ENCODE measurements at places on chromosomes 3 and 15.

DNA sequence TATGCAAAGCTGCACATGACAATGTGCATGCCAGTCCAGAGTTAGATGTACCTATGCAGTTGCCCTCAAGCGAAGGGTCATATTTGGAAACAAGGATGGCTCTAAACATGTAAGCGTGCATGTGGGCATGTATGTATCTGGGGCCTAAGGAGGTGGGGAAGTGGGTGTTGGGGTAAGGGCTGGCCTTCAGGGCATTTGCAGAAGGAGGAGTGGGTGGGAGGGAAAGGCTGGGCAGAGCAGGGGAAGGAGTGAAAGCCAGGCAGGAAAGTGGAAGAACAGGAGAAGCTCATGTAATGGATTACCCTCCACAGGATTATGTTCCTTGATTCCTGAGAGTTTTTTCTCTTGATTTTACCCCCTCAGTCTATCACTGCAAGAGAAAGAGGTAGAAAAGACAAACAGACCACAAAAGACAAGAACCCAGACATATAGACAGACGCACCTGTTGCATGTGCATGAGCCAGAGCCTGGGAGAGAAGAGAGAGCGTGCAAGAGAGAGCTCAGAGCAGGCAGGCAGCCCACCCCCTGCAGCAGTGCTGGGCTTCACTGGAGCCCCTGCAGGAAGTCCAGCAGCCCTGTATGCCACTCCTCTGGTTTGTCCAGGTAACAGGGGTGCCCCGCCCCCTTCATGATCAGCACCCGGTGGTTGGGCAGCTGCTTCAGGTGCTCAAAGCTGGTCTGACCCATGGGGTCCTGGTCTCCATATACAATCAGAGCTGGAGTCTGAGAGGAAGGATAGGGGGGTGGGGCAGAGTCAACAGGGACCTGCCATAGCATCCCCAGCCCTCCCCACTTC lies 1.8 kb upstream of the PCBP4 start:
- no peak for DNase-seq

DNA sequence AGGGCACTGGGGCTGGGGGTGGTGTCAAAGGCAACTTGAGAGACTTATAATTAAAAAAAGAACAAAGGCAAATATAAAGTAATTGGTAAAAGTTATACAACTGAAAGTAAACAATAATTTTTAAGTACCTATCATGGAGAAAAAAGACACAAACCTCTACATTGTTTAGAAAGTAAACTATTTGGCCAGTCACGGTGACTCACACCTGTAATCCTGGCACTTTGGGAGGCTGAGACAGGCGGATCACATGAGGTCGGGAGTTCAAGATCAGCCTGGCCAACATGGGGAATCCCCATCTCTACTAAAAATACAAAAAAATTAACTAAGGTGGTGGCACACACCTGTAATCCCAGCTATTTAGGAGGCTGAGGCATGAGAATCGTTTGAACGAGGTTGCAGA lies 25.8 kb downstream of the RPSA start:
- DNase-seq = no peak

DNA sequence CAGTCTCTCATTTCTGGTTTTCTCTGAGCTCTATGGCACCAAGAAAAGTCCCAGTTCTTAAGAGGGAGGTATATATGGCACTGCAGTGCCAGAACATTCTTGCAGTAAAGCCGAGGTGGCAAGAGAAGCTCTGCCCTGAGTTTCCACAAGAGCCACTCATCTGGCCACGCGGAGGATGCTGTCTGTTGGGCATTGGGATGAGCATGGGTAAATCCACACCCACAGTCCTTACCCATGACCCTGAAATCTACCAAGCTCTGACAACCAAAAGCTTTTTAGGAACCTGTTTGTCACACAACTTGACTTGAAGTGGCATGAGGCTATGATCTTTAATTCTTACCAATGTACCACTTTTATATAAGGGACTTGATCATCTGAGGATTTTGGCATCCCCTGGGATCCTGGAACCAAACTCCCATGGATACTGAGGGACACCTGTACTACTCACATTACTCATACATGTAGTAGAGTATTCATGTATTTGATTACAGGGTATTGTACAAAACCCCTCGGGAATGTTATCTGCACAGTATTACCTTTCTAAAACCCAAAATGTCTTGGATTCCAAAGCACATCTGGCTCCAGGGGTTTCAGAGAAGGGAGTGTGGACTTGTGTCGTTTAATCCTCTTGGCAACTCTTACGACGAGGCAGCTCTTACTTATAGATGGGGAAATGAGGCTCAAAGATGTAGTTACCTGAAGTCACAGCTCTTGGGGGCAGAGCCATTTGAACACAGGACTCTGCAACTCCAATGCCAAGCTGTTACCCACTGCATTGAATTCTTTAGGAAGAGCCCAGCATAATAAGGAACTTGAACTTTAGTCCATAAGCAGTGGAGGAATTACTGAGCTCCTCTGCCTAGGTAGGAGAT lies 8.8 kb downstream of the RPL32 start:
- no peak for DNase-seq

DNA sequence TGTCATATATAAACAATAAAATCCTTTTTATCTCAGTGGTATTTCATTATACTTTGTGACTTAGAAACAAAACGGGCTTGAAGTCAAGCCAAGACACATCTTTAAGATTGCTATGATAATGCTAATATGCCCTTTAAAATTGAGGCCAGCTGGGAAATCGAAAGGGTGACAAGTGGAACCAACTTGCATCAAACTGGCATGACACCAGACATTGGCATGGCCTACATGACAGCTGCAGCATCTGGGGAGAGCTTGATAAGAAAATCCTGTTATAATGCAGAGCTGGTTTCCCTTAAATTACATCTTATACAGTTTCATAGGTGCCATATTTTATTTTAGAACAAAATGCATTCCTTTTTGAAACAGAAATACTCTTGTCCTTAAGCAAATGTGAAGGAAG lies 325.2 kb downstream of the ZBBX start:
- no peak for DNase-seq
